ENCODE measurements at places on chromosomes 3 and 15.
A peak's percentile ranks its signal among the peaks of the same experiment; 100 is the strongest.

GRCh38 chr3:177145954-177146353 is 51.3 kb downstream of the TBL1XR1 start:
- DNase-seq, result no peak

DNA sequence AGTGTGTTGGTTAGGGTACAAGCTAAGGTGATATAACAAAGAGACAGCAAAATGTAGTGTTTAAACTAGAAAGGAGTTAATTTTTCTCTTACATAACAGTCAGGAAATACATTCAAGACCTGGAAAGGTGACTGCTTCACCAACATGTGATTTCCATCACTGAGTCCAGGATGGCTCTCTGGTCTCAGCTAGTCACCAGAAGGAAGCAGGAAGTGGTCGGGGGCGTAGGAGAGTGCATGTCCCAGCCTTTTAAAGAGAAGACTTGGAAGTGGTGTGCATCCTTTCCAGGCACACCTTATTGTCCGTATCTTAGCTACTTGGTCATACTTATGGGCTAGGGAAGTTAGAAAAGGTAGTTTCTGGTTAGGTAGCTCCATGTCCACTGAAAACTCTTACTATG is 11.1 kb upstream of the UBE2Q2 start:
- no peak for DNase-seq

- DNase-seq, result no peak
Measured at GRCh38 chr3:8481380-8481779, 20.2 kb upstream of the LMCD1 start.

DNA sequence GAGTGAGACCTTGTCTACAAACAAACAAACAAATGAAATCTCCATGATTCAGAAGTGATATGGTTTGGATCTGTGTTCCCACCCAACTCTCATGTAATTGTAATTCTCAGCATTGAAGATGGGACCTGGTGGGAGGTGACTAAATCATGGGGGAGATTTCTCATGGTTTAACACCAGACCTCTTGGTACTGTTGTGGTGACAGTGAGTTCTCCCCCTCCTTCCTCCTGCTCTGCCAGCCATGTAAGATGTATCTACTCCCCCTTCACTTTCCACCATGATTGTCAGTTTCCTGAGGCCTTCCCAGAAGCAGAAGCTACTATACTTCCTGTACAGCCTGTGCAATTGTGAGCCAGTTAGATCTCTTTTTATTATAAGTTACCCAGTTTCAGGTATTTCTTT is 438.4 kb upstream of the THBS1 start:
- no peak for DNase-seq

DNA sequence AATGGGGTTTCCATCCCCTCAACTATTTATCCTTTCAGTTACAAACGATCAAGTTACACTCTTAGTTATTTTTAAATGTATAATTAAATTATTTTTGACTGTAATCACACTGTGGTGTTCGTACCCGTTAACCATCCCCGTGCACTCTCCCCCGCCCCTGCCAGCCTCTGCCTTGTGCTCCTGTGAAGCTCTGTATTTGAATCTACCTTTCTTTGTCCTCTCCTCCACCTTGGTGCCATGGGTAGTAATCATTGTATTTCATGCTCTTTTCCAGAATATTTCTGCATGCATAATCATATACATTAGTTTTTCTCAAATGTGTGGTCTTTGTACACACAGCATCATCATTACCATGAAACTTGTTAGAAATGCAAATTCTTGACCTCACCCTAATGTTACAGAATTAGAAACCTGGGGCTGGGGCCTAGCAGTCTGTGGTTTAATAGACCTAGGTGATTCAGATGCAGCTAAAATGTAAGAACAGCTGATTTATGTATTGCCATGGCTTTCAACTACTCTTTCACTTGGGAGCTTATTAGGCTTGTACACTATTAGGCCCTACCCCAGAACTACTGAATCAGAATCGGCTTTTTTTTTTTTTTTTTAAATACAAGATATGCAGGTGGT is 91.5 kb downstream of the STT3B start:
- DNase-seq, result no peak

- no peak for DNase-seq
Measured at GRCh38 chr3:168117853-168118313, 22.2 kb upstream of the GOLIM4 start.

DNA sequence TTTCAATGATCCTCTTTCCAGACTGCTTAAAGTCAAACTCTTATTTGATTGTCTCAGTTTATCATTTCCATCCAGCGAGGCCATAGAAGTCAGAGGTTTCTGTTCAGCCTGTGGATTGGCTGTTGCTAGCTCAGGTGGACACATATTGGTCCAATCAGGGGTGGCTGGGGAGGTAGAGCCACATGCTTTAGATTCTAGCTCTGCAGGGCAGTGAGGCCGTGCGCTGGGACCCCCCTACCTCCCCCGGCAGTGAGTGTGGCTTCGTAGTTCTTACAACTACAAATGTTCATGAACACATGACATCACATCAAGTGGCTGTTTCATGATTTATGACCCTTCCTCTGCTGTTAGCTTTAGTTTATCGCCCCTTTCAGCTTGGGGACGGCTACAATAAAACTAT is 18.0 kb downstream of the APOD start:
- no peak for DNase-seq

DNA sequence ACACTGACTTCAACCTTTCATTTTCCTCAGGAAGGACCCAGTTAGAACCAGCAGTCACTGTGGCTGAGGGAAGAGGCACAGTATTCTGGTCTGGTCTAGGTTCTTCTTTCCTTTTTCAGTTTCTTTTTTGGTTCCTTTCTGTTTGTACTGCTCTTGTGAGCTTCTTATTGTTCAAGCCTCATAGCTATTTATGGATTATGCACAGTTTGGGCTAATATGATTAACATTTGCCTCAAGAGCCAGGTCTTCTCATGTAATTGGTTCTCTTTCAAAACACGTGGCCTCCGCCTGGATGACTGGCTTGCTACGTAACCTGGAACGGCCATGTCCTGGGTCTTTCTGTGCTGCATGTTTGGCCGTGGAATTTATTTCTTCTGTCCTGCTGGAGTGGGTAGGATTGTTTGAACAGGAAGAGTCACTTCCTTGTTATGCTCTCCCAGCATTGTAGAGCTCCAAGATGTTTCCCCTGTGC is 43.3 kb downstream of the RBMS3 start:
- DNase-seq, result peak; percentile 54

GRCh38 chr3:123432832-123433523 is 15.9 kb downstream of the ADCY5 start:
- no peak for DNase-seq

Measured in endothelial cell (in vitro differentiated cells).